ENCODE measurements at places on chromosomes 5 and 9. TPM values are rescaled to one million over a fixed set of nuclear protein-coding genes. Genes with fewer than 3 reads are reported as not detected.

Gene MEGF10
- not detected for total RNA-seq

Gene GTF2H2C
- 62.9 TPM for total RNA-seq

Gene SHOC1
- total RNA-seq, result not detected

Gene NFX1
- total RNA-seq, result 27.5 TPM

Gene EIF4EBP3
- 1.9 TPM for total RNA-seq

Gene SPATA31A1
- not detected for total RNA-seq

Gene C9
- total RNA-seq, result not detected

Gene FOXD4L5
- total RNA-seq, result not detected

Gene SLC36A2
- total RNA-seq, result not detected

Gene NR2F1
- total RNA-seq, result 14.0 TPM

Gene C5orf34
- total RNA-seq, result 6.2 TPM

Gene PRR7
- 5.0 TPM for total RNA-seq

Gene IFNK
- total RNA-seq, result not detected

Gene PLEKHG4B
- 0.09 TPM for total RNA-seq

Gene NUTM2F
- total RNA-seq, result 0.07 TPM

Gene TERT
- 1.2 TPM for total RNA-seq

Gene QRFP
- not detected for total RNA-seq

Gene SNAPC3
- 25.6 TPM for total RNA-seq

Gene CDHR2
- total RNA-seq, result 17.9 TPM

Gene ADRB2
- total RNA-seq, result not detected

Gene SOX30
- total RNA-seq, result not detected

Gene SLC45A2
- not detected for total RNA-seq

Gene PCDHB11
- total RNA-seq, result not detected

Gene DNAH5
- 0.09 TPM for total RNA-seq

Gene OR2K2
- not detected for total RNA-seq

Gene ATP10B
- not detected for total RNA-seq
